NCI-H187 treated with DMSO at 0.1 percent for 48 hours (cell line): ENCODE measurements at places on chromosomes 4 and X.

GRCh38 chr4:99221980-99222379 lies 2.9 kb upstream of the ADH6 start:
- DNase-seq, result no peak

DNA sequence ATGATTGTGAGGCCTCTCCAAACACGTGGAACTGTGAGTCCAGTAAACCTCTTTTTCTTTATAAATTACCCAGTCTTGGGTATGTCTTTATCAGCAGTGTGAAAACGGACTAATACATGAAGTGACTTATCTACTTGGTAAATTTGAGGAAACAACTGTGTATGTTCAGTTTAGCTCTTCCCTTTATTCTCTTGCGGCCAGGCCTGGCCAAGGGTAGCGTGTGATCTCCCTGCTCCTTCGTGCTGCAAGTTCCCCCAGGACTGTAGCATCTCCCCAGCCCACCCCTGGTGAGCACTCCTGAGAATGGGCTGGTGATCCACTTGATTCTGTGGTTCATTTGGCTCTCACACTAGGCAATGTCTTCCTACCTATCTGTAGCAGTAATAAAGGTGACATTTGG lies 53.2 kb upstream of the CHRNA9 start:
- no peak for DNase-seq

DNA sequence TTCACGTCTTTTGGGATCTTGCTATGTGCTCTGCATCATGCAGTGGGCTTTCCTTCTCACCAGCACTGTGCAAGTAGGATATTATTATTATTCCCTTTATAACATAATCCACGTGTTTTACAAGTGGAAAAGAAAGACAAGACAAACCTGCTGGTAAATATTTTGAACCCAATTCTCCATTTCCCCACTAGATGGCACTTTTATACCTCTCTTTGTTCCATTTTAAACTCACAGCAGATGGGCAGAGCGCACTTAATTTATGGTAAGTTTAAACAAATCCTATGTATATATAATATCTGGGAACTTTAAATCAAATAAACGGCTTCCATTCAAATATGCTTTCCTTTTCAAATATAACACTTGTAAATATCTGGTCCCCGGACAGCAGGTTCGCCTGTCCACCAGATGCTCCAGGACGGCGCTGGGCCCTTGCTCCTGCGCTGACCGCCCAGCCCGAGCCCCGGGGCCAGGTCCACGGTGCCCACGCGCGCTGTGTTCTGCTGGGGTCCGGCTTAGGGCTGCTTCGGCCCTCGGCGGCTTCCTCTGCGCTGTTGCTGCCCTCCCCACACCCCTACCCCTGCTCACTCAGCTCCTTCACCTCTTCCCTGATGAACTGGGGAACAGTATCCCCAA lies 31.1 kb downstream of the F11 start:
- no peak for DNase-seq

- no peak for DNase-seq
These were observed 1.9 kb downstream of the LGI2 start for GRCh38 chr4:25028851-25029250.

- no peak for DNase-seq
These were observed 18.6 kb downstream of the TRIM2 start for GRCh38 chr4:153222707-153223426.

- no peak for DNase-seq
These were observed 18.8 kb downstream of the MSANTD1 start for GRCh38 chr4:3267576-3268394.

- DNase-seq, result no peak
These were observed 66.0 kb downstream of the AASDH start for GRCh38 chr4:56321251-56321650.

DNA sequence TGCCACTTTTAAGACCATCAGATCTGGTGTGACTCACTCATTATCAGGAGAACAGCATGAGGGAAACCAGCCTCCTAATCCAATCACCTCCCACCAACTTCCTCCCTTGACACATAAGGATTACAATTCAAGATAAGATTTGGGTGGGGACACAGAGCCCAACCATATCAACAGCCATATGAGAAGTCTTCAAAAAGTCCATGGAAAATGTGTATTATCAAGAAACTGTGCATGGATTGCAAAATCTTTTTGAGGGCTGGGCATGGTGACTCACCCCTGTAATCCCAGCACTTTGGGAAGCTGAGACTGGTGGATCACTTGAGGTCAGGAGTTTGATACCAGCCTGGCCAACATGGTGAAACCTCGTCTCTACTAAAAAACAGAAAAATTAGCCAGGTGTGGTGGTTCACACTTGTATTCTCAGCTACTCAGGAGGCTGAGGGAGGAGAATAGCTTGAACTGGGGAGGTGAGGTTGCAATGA lies 17.8 kb upstream of the RPL39 start:
- no peak for DNase-seq

DNA sequence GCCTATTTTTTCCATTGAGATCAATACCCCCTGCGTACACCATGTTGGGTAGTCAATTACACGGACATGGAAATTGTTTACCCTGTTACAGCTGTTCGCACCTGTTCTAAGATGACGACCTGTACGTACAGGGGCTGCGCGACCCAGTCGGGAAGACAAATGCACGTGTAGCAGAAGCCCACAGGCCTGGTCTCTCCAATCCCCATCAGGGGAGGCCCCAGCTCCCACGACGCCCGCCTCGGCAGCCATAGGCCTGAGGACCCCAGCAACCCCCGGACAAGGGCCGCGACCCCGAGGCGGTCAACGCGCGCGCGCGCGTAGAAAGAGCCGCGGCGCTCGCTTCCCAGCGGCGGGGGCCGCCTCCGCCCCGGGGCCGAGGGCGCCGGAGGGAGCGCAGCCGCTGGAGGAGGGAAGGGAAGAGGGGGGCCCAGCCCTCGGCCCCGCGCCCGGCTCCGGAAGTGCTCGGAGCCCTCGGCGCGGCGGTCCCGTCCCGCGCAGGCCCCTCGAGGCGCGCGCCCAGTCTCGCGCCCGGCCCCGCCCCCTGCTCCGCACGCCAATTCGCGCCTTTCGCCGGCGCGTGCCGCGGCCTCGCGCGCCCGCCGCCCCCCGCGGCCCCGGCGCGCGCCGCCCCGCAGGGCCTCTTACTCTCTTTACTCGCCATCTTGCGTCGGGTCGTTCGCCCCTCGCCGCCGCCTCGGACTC lies 618 bp downstream of the RBBP7 start:
- no peak for DNase-seq

DNA sequence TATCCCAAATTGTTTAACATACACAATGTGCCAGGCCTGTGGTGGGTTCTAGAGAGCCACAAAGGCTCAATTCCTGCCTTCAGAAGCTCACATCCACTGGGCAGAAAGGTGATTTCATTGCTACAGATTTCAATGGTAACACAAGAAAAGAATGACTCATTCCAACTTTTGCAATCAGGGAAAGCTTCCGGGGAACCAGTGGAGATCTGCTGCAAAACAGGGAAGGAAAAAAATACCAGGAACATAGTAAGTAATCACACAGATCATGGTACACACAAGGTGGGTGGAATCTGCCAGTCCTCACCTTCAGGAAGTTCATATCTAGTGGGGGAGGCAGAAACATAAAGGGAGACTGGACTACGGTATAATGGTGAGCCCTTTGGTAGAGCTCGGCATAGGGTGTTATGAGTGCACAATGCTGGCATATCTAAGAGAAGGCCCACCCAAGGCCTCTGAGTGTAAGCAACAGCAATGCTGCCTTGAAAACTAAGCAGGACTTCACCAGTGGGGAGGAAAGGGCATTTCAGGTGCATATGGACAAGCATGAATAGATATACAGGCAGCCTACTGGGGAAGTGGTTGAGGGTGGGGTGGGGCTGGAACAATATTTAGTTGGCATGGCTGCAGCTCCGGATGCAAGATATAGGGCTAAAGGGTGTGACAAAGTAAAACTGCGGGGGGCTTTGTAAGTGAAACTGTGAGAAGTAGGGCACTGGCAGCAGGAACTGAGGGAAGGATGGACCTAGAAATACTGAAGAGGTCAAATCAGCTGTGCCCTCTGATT lies 24.2 kb downstream of the GPRIN3 start:
- DNase-seq, result no peak
